Right atrium auricular region (tissue), 2 donors: ENCODE measurements at places on chromosomes 6 and 20. TPM values are rescaled to one million over a fixed set of nuclear protein-coding genes. Genes with fewer than 3 reads are reported as not detected.

- peaks cover 9% of the 10 kb centered on the region for H3K4me1 ChIP-seq
- H3K27me3 ChIP-seq, result no peaks in the 10 kb centered on the region
- DNase-seq, result peak; percentile 70
- no peaks in the 10 kb centered on the region for H3K36me3 ChIP-seq
- H3K27ac ChIP-seq, result no peak overlapping the region
Observed at GRCh38 chr6:25014791-25015560, 79.2 kb upstream of the RIPOR2 start.

DNA sequence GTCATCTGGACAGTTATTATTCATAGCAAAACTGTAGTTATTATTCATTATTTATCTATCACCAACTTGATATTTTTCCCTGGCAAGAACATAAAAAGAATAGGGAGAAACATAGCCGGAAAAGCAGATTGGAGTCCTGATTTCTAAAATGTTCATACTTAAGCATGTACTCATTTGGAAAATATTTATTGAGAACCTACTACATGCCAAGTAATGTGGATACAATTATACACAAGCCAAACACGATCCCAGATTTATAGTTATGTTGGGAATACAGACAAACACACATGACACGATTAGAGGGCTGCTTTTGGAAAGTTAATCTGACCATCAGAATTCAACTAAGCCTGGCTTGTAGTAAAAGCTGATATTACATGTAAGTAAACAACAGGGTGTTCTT lies 30.7 kb downstream of the ARHGAP18 start:
- H3K36me3 ChIP-seq, result no peaks in the 10 kb centered on the region
- H3K4me1 ChIP-seq, result peaks cover 23% of the 10 kb centered on the region
- no peaks in the 10 kb centered on the region for H3K27me3 ChIP-seq
- no peak for DNase-seq

Gene BPIFB1
- not detected for total RNA-seq

GRCh38 chr6:160756871-160757270 lies 54.8 kb downstream of the PLG start:
- no peaks in the 10 kb centered on the region for H3K27me3 ChIP-seq
- no peaks in the 10 kb centered on the region for H3K36me3 ChIP-seq
- no peak for DNase-seq
- H3K4me1 ChIP-seq, result no peaks in the 10 kb centered on the region
- no peak overlapping the region for H3K27ac ChIP-seq

DNA sequence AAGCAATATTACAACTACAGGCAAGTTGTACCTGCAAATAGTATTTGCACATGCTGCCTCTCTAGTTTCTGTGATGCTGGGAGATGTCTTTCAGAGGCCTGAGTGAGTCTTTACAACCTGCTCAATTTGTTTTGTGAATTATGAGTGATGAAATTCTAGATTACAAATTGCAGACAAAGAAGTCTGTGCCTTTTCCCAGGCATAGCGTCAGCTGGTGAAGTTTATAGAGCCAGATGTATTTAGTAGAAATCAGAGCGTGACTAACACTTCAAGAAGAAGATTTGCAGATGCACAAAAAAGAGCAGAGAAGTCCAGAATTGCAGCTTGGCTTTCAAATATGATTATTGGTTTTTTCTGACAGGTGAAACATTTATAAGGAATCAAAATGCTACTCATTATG lies 289.9 kb downstream of the PLCB1 start:
- no peak overlapping the region for H3K27ac ChIP-seq
- H3K36me3 ChIP-seq, result no peaks in the 10 kb centered on the region
- no peaks in the 10 kb centered on the region for H3K4me1 ChIP-seq
- H3K4me3 ChIP-seq, result no peak overlapping the region
- H3K27me3 ChIP-seq, result no peaks in the 10 kb centered on the region

GRCh38 chr20:44057698-44058675 lies 129.0 kb downstream of the JPH2 start:
- no peak overlapping the region for H3K27ac ChIP-seq
- H3K4me3 ChIP-seq, result no peak overlapping the region
- no peaks in the 10 kb centered on the region for H3K27me3 ChIP-seq
- no peaks in the 10 kb centered on the region for H3K36me3 ChIP-seq
- no peak for DNase-seq

GRCh38 chr20:52410731-52411234 lies 219.2 kb upstream of the ZFP64 start:
- H3K36me3 ChIP-seq, result no peaks in the 10 kb centered on the region
- no peaks in the 10 kb centered on the region for H3K4me1 ChIP-seq
- no peak for DNase-seq
- no peaks in the 10 kb centered on the region for H3K27me3 ChIP-seq

Gene ZNF831
- total RNA-seq, result 0.47 TPM

Gene TSPO2
- total RNA-seq, result not detected

DNA sequence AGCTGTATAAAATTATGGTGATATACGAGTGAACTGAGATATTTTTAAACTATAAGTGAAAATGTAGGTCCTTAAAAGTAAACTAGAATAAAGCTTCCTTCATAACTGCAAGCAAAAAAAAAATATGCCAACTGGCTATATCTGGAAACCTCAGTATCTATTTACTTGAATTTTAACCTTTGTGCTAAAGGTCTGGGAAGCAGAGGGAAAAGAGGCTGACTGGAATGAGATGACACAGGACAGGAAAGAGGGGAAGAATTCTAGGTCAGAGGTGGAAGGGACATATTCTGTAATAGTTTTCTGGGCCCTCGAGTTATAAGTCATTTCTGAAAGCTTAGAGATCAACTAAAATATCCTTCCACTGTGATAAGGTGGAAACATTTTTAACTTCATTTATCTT lies 46.8 kb downstream of the AIG1 start:
- H3K4me3 ChIP-seq, result no peak overlapping the region
- DNase-seq, result no peak
- H3K4me1 ChIP-seq, result no peaks in the 10 kb centered on the region
- H3K27me3 ChIP-seq, result no peaks in the 10 kb centered on the region

DNA sequence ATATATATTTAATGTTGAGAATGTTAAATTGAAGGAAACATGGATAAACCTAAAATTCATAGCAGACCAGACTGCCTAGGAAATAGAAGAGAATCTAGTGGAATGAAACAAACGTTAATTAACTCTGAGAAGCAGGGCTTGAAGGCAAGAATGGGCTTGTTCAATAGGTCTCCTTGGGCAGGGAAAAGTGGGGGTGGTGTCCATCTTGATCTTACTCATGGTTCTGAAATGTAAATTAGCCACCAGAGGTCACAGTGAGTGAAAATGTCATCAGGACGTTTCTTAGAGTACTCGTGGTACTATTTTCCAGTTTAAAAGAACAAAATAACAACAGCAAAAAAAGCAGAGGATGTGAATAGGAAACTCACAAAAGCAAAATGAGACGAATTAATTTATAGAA lies 66.8 kb upstream of the BTBD3 start:
- H3K4me3 ChIP-seq, result no peak overlapping the region
- H3K4me1 ChIP-seq, result no peaks in the 10 kb centered on the region

Gene TNXB
- 210 TPM for total RNA-seq

Gene FOXS1
- 4.2 TPM for total RNA-seq

- no peak overlapping the region for H3K4me3 ChIP-seq
- no peaks in the 10 kb centered on the region for H3K4me1 ChIP-seq
- H3K27me3 ChIP-seq, result no peaks in the 10 kb centered on the region
- H3K27ac ChIP-seq, result no peak overlapping the region
Observed at GRCh38 chr6:132872923-132873322, 58.6 kb downstream of the RPS12 start.

- no peak for DNase-seq
- H3K36me3 ChIP-seq, result no peaks in the 10 kb centered on the region
- H3K27me3 ChIP-seq, result no peaks in the 10 kb centered on the region
Observed at GRCh38 chr20:58871533-58872102, 19.1 kb downstream of the GNAS start.

Gene TSBP1
- not detected for total RNA-seq

- no peak overlapping the region for H3K4me3 ChIP-seq
- H3K27ac ChIP-seq, result no peak overlapping the region
- H3K36me3 ChIP-seq, result no peaks in the 10 kb centered on the region
- H3K27me3 ChIP-seq, result no peaks in the 10 kb centered on the region
- H3K4me1 ChIP-seq, result no peaks in the 10 kb centered on the region
Observed at GRCh38 chr6:127077886-127078285, 40.6 kb upstream of the RSPO3 start.
